ENCODE measurements at places on chromosomes 16 and 17. TPM values are rescaled to one million over a fixed set of nuclear protein-coding genes. Genes with fewer than 3 reads are reported as not detected.

Gene DOC2B
- 99.1 TPM for polyA plus RNA-seq

Gene C17orf113
- 4.5 TPM for polyA plus RNA-seq

Gene NLGN2
- polyA plus RNA-seq, result 17.5 TPM

Gene PRSS33
- polyA plus RNA-seq, result 0.46 TPM

Gene UNC13D
- 5.4 TPM for polyA plus RNA-seq

Gene TBC1D3C
- polyA plus RNA-seq, result not detected

Gene CACNG1
- polyA plus RNA-seq, result not detected

Gene AOC2
- polyA plus RNA-seq, result 0.97 TPM

Gene AATK
- polyA plus RNA-seq, result 4.4 TPM

Gene HIC1
- polyA plus RNA-seq, result 17.0 TPM

Gene EXOC3L1
- polyA plus RNA-seq, result 7.2 TPM

GRCh38 chr17:45395569-45396415 lies 36.9 kb downstream of the ARHGAP27 start:
- DNase-seq, result no peak

DNA sequence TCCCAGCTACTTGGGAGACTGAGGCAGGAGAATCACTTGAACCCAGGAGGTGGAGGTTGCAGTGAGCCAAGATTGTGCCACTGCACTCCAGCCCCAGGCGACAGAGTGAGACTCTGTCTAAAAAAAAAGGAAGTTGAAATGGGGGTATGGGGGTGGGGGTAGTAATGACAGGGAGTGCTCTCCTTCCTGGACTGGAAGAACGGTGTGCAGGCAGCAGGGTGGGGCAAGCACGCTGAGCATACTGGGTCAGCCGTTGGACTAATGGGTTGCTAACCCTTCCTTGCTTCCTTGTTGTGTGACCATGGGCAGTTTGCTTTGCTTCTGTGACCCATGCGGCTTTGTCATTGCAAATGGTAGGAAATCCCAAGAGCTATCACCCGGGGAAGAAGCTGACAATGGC lies 16.5 kb downstream of the KATNIP start:
- no peak for DNase-seq

DNA sequence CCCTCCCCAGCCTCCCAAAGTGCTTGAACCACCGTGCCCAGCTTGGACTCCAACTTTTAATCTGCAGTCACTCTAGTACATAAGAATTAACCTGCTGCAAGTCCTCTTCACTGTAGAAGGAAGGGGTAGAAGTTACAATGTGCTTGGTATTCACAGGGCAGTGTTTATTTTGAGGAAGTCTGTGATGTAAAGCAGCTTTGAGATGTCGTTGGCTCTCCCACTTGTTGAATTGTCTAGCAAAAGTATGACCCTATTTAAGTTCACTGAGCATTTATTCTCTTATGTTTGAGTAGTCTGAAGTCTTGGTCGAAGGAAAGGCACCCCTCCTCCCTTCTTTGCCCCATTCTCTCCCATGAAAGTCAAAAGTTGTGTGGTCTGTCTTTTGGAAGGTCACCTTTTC lies 28.2 kb downstream of the SF3B3 start:
- DNase-seq, result no peak

GRCh38 chr16:82715160-82715559 lies 88.4 kb downstream of the CDH13 start:
- DNase-seq, result no peak

- DNase-seq, result no peak
Observed at GRCh38 chr17:33381201-33381600, 88.1 kb upstream of the ASIC2 start.

GRCh38 chr16:1548727-1549126 lies 15.3 kb downstream of the TMEM204 start:
- no peak for DNase-seq

- no peak for DNase-seq
Observed at GRCh38 chr17:54864636-54865356, 35.9 kb upstream of the TOM1L1 start.

GRCh38 chr16:58809213-58809612 lies 75.1 kb upstream of the GOT2 start:
- DNase-seq, result no peak

DNA sequence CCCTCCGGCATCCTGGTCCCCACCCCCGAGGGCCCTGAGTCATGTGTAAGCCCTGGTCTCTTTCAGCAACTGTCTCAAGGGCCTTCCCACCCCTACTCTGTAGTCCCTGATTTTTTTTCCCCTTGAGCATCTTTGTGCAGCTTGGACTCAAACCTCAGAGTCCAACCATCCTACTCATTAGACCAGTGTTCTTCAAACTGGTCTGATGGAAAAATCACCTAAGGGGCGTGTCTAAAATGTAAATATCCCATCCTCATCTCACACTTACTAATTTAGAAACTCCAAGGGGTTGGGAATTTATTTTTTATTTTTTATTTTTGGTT lies 624 bp downstream of the G6PC3 start:
- DNase-seq, result no peak

- no peak for DNase-seq
Observed at GRCh38 chr17:64784353-64785010, 122.4 kb upstream of the SMURF2 start.

GRCh38 chr17:19546289-19547065 lies 12.8 kb downstream of the SLC47A1 start:
- no peak for DNase-seq

GRCh38 chr17:5757314-5757907 lies 173.1 kb upstream of the NLRP1 start:
- no peak for DNase-seq

DNA sequence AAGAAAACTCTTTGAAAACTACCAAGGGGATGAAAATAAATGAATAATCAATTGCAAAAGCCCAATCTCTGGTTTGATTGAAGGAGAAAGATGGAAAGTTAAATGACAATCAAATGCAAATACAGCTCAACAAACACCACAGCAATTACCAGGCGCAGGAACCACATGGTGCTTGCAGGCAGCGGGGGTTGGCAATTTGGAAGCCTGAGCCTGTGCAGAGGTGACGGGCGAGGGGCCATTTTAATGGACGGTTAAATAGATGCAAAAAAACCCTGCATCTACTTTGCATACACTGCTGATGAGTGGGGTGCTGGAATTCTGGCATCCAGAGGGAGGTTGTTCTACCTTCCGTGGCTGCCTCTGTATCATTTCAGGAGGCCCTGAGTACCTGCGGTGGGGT lies 4.8 kb upstream of the SEZ6 start:
- DNase-seq, result no peak

- DNase-seq, result no peak
Observed at GRCh38 chr16:1126586-1126985, 26.3 kb upstream of the CACNA1H start.
